Suppressor macrophage (primary cell): ENCODE measurements at places on chromosomes 11 and 22.

- DNase-seq = no peak
Measured at GRCh38 chr11:14334893-14335292, 24.1 kb downstream of the RRAS2 start.

DNA sequence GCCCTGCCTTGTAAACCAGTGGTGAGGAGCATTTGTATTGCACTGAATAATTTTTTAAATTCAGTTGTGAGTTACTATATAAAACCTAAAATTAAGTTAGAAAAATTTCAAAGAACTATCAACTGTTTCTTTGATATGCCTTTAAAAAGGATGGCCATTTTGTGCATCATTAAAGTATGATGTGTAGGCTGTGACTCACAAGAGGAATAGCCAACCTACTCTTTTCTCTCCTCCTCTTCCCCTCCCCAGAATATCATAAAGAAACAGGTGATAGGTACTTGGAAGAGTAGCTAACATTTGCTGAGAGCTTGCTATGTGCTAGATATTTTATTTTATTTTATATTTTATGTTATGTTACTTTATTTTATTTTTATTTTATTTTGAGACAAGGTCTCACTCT lies 10.6 kb upstream of the PIK3C2A start:
- no peak for DNase-seq

- DNase-seq = no peak
Measured at GRCh38 chr22:48927591-48927990, 900.1 kb downstream of the BRD1 start.

GRCh38 chr22:27597703-27598444 lies 203.7 kb downstream of the MN1 start:
- peak; percentile 18 for DNase-seq

DNA sequence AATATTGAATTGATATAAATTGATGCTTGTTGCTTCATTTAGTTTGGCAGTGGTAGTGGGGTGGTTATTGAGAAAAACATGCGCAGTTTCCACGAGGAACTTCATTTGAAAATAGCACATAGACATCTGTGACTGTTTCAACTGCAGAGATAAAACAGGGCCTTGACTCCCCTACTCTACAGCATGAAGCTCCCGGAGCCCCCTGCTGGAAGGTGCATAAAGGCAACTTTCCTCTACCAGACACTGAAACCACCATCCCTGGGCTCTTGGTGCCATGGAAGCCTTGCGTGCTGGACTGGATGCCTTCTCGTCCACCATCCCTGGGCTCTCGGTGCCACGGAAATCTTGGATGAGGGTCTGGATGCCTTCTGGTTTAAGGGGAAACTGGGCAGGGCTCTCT lies 195.9 kb downstream of the CSNK2A3 start:
- DNase-seq = peak; percentile 28

GRCh38 chr22:30665786-30666185 lies 1.9 kb downstream of the DUSP18 start:
- no peak for DNase-seq

- peak; percentile 86 for DNase-seq
Measured at GRCh38 chr11:93529707-93530467, 13.3 kb downstream of the SMCO4 start.

DNA sequence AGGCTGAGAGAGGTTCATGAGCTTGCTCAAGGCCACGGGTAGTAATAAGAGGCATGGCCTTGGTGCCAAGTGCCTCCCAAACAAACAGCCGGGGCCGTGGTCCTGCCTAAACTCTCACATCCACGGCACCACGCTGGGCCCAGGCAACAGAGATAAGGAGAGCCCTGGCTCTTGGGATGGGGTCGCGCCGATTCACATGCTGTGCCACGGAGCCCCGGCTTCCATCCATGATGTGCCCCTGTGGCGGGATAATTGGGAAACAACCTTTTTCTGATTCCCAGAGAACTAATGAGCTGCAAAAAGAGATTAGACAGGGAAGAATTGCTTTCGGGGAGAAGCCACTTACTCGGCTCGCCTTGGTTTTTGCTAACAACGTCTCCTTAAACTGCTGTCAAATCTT lies 22.0 kb downstream of the TP53AIP1 start:
- no peak for DNase-seq

DNA sequence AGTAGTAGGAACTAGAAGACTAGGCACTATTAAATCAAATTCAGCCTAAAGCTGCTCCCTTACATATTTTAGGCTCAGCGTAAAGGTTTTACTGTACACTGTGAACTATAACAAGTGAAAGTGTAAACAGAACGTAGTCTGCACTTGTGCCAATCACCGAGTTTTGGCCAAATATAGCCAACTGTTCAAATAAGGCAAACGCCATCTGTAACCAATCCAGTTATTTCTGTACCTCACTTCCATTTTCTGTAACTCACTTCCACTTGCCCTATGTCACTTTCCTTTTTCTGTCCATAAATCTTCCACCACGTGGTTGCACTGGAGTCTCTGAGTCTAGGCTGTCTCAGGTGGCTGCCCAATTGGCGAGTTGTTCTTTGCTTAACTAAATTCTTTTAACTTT lies 2132.2 kb downstream of the LRRC4C start:
- DNase-seq = no peak

- DNase-seq = peak; percentile 92
Measured at GRCh38 chr22:38218661-38219622, 17.1 kb downstream of the MAFF start.

GRCh38 chr11:108241330-108242037 lies 18.6 kb downstream of the ATM start:
- DNase-seq = no peak

DNA sequence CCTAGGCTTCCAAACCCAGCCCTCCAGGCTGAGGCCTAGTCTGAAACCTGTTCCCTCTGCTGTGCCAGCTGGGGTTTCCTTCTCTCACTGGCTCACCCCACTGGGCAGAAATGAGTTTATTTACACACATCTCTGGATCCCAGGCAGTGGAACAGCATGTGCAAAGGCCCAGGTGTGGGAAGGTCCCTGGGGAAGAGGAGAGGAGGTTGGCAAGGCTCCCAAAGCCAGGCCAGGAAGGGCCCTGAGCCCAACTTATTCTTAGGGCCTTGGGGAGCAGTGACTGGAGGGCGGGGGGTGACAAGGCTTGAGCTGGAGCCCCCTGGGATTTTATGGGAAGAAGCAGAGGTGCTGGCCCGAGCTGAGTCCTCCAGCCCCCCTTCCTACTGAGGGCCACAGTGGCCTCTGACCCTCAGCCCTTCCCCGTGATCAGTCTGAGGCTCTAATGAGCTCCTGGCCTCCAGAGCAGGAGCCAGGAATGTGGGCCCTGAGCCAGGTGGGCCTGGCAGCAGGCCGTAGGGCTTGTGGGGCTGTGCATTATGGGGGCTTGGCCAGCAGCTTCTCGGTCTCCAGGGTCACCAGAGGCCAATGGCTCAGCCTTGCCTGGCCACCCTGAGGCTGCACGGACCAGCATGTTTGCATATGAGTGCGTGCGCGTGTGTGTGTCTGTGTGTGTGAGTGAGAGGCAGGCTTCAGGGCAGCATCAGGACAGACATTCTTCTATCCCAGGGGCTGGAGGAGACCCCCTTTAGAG lies 2.9 kb downstream of the MYO7A start:
- DNase-seq = no peak

- peak; percentile 20 for DNase-seq
Measured at GRCh38 chr11:119709638-119710346, 19.2 kb downstream of the NECTIN1 start.

DNA sequence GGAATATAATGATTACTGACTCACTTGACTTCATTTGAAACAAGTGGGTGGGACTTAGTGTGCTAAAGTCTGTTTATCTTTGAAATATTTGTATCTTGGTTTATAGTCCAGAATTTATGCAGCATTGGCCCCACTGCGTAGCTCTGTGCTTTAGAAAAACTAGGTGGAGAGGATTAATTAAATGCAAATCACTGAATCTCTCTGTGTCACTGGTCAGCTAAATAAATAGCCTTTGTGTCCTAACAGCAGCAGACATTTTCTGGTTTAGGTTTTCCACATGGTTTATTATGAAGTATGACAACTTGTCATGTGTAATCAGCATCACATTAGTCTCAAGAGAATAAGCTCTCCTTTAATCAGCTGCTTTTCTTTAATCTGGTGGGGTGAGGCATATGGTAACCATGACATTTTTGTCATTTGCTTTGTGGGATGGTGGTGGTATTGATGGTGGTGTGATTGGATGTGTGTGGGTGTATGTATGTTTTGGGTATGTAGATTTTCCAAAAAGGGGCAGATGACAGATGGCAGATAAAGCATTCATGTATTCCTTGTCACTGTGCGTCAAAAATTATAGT lies 33.9 kb downstream of the BCL2L13 start:
- DNase-seq = no peak

GRCh38 chr11:32794439-32794838 lies at the start of gene CCDC73:
CCDC73 (minus strand) TSS chr11:32794662; CDS start chr11:32760243, 34,419 bp downstream.
- no peak for DNase-seq

GRCh38 chr11:109507331-109507730 lies 85.3 kb downstream of the C11orf87 start:
- no peak for DNase-seq

DNA sequence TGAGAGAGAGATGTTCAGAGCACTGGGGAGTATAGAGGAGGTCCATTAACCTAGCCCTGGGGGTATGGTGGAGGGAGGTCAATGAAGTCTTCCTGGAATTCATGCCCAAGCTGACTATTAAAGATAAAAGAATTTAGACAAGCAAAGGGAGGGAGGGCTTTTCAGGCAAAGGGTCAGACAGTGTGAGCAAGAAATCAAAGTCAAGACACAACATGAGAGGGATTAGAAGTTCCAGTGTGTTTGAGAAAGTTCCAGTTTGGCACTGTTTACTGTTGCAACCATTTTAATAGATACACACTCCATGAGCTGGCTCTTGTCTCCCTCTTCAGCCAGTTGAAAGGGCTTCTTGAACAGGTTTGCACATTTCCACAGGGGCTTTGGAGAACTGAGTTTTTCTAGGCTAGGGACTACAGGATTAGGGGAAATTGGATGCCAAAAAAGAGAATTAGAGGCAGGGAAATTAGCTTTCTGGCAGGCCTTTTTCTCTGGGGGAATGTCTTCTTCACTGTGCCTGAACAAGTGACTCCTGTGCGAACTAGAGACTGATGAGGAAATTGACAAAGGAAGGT lies 14.7 kb upstream of the NNMT start:
- no peak for DNase-seq

DNA sequence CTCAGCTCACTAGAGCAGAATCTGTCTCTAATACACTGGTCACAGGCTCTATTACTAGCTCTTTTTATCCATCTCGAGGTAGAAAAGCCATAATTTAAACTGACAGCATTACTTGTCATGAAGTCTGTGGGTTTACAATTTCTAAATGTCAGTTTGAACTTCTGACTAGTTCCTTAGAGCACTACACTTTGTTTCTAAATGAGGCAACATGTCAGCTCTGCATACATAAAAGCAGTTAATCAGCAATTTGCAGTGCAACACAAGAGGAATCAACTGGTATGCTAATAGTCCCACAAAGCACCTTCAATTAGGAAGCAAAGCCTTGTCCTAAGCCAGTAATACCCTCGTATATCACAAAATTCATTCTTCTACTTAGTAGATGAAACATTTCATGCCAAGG lies 321.3 kb downstream of the TTC28 start:
- peak; percentile 59 for DNase-seq

DNA sequence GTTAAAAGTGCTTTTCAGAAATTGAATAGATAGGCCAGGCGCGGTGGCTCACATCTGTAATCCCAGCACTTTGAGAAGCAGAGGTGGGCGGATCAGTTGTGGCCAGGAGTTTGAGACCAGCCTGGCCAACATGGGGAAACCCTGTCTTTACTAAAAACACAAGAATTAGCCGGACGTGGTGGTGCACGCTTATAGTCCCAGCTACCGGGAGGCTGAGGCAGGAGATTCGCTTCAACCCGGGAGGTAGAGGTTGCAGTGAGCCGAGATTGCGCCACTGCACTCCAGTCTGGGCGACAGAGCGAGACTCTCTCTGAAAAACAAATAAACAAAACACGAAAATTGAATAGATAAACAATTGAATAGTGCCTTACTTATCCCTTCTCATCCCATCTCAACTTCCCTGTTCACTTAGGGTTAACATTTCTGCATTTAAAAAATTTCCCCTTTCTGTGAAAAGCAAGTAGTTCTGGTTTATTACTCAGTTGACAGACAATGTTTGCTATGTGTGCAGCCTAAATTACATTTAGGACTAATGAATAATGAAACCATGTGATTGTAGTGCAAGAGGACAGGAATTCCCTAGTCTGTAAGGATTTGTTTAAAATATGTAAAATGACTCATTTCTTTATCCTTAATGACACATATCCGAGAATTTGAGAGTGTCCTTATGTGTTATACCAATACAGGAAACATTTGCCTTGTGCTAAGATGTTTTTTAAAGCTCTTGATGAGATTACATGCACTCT lies 6.0 kb downstream of the RNF169 start:
- DNase-seq = peak; percentile 58

GRCh38 chr11:124150684-124151083 lies 32.5 kb upstream of the OR10D3 start:
- DNase-seq = peak; percentile 62

- no peak for DNase-seq
Measured at GRCh38 chr11:29963796-29964195, 53.0 kb downstream of the KCNA4 start.

DNA sequence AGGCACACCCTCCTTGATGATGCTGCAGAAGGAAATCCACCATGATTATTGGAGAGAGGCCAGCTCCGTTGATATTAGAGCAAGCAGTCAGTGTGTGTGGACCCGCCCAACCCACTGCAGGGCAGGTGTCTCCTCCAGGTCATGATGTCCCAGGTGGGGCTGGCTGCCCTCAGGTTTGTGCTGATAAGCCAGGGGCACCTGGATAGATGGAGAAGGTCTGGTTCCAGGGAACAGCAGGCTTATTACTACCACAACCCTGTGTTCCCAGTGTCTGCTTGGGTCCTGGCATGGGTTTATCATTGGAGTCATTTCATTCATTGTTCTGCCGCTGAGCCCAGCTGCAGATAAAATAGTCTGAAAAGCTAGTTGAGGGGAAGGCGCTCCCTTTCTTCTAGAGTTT lies 181.1 kb upstream of the NECTIN1 start:
- no peak for DNase-seq

- DNase-seq = peak; percentile 77
Measured at GRCh38 chr22:26435327-26436093, 6.5 kb downstream of the ASPHD2 start.

DNA sequence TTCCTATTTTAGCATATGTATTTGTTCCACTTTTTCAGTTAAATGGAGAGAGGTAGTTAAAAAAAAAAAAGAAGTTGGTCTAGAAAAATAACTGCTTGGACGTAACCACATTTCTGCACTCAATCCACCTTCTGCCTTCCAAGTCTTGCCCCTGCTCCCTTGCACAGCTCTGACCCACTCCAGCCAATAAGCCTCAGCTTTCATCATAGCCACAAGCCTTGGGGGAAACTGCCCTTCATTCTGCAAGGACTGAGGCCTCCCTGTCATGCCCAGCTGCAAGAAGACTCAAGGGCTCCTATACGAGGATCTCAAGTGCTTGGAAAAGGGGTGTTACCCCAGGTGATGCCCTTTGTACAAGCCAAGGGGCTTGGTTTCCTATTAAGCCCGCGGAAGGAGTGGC lies 36.0 kb upstream of the OAF start:
- DNase-seq = no peak
